ENCODE measurements at places on chromosomes 11 and 22.

GRCh38 chr11:100769617-100770016 is 82.5 kb downstream of the ARHGAP42 start:
- no peak for DNase-seq

DNA sequence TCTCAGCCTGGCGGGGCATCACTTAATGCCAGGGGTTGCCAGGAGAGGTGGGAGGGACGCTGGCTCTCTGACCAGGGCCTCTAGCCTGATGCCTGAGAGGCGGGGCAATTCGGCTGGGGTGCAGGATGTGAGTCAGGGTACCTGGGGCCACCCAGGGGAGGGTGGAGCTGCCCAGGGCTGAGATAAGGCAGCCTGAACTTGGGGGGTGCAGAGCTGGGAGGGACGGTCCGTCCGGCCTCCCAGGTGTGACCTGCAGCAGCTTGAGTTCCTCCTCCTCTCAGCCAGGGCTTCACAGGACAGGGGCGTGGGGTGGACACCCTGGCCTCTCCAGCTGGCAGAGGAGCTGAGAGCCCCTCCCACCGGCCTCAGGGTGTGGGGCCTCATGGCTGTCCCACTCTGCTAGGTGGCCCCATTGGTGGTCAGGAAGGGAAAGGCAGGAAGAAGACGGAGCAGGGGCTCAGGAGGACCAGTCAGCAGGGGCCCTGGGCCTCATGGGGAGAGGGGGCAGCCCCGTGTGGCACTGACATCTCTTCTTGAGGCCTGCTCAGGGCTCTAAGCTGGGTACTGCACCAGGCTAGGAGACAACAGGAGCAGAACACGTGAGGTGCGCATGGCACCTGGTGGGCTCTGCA is 942 bp upstream of the RPS6KA4 start:
- no peak for DNase-seq

DNA sequence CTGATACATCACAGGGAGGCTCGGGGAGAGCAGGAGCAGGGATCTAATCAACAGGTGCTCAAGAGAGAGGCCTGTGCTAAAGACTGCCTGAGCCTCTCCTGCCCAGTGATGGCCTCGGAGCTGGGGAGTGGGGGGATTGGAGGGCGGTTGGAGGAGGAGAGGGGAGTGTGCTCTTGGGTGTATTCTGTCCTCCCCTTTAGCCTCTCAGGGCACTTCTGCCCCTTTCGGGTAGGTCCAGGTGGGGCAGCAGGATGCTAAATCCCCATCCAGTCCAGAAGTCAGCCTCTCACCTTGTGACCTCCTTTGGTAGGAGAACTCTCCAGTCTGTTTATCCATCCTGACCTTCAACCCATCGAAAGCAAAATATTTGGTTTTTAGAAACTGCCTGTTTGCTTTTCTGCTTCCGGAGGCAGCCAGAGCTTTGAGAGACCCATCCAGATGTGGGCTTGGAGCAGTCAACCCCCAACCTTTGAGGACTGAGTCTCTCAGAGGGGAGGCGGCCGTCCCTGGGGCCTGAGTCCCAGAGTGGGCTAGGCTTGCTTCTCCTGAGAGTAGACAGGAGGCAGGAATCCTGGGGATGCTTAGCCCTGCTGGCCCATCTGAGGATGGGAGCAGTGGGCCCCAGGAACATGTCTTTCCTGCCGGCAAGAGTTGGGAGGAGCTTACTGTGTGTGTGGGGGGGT is 105.2 kb upstream of the SYT13 start:
- no peak for DNase-seq

DNA sequence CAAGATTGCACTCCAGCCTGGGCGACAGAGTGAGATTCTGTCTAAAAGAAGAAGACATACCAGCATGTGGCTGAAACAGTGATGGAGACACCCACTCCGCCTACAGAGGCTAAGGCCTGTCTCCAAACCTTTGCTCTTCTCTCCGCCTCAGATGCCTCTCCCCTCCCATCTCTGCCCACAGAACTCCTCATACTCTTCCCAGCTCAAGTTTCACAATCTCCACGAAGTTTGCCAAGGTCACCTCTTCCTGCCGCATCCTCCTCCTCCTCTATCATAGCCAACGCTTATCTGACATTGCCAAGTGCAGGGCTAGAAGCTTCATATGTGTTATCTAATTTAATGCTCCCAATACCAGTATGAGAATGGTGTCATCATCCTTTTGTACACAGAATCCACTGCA is 25.9 kb upstream of the FBLN1 start:
- DNase-seq = no peak

DNA sequence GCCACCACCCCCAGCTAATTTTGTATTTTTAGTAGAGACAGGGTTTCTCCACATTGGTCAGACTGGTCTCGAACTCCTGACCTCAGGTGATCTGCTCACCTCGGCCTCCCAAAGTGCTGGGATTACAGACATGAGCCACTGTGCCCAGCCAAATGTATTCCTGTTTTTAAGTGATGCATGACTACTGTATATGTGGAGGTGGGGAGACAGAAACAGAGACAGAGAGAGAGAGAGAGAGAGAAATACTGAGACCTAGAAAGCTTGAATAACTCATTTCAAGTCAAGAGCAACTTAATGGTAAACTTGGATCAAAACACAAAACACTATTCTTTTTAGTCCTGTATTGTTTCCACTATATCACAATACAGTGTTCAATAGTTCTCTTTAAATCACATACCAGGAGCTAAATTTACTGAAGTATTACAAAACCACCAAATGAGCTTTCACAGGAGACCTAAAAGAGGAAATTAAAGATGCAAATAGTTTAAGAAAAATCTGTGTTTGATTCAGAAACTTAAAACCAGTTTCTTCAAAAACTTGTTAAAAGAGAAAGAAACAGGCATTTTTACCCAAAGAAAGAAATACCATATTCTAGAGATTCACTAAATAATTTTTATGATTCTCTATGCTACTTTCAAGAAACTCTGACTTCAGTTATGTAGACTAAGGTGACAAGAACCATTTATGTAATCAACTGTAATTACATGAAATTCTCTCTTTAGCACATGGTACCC is 188.7 kb downstream of the ETS1 start:
- no peak for DNase-seq

GRCh38 chr11:34654483-34655334 is 33.8 kb downstream of the EHF start:
- no peak for DNase-seq

DNA sequence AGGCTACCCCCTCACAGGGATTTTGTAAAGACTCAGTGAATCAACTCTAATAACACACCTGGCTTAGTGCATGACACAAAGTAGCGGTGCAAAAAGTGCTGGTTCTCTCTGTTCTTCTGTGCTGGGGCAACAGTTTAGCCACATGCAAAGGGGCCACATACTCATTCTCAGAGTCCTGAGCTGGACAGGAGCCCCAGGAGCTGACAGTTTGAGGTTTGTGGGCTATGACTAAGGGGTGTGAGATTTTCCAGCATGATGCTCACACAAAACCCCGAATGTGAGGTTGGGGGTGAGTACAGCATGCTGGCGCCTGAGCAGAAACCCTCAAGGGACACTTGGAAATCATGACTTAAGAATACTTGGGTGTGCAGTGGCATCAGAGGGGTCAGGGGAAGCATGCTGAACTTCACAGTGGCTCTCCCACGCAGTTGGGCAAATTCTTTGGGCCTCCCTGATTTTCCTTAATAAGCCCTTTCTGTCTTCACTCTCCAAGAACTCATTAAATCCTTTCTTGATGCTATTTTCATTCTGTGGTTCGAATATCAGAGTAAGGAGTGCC is 31.0 kb downstream of the TMPRSS5 start:
- DNase-seq = no peak

DNA sequence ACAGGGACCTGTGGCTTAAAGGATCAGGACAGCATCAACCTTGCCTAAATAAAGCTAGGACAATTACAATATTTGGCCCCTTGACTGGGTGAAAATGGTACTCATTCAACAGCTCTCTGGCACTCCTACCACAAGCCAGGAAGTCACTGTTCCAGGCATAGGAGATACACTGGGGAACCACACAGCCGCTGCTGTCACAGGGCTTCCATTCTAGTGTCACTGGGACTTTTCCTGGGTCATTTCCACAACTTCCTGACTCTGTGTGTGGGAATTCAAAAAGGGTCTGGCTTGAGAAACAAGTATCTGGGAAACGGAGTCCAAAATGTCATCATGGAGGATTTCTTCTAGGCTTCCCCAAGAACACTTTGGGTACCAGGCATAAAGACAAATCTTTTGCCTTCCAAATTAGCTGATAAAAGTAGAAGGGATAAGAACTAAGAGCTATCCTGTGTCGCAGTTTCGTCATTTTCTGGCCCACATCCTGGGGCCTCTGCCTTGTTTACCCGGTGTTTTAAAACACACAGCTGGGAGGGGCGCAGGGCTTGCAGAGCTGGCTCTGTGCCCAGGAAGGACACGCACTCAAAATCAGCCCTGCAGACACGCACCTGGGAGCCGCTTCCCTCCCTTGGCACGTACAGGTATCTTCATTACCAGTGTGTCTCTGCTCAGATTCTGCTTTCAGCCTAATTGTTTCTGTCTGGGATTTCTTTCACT is 38.0 kb downstream of the TMEM45B start:
- peak; percentile 73 for DNase-seq

- no peak for DNase-seq
Measured at GRCh38 chr22:47630741-47631534, 868.5 kb downstream of the TBC1D22A start.

GRCh38 chr11:34481307-34481706 is 32.3 kb downstream of the ELF5 start:
- DNase-seq = no peak

- no peak for DNase-seq
Measured at GRCh38 chr11:64007629-64008282, 21.5 kb downstream of the OTUB1 start.

- no peak for DNase-seq
Measured at GRCh38 chr11:101436511-101437142, 147.2 kb downstream of the TRPC6 start.

- DNase-seq = no peak
Measured at GRCh38 chr11:76823481-76824028, 37.2 kb upstream of the ACER3 start.

DNA sequence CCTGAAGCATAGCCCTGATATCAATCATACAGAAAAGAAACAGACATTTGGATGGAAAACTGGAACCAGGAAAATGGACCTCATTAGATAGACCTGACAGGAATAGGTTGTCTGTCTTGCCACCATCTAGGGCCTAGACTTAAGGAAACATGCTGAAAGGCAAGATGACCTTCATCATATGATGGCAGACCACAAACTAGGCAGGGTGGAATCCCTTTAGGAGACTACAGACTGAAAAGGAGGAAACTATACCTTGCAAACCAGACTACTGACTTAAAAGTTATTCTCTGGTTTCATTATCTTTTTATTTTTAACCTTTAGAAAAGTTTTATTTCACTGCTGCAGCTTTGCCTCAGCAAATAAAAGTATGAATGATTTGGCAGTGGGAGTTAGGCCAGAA is 20.3 kb downstream of the SBF2 start:
- no peak for DNase-seq

DNA sequence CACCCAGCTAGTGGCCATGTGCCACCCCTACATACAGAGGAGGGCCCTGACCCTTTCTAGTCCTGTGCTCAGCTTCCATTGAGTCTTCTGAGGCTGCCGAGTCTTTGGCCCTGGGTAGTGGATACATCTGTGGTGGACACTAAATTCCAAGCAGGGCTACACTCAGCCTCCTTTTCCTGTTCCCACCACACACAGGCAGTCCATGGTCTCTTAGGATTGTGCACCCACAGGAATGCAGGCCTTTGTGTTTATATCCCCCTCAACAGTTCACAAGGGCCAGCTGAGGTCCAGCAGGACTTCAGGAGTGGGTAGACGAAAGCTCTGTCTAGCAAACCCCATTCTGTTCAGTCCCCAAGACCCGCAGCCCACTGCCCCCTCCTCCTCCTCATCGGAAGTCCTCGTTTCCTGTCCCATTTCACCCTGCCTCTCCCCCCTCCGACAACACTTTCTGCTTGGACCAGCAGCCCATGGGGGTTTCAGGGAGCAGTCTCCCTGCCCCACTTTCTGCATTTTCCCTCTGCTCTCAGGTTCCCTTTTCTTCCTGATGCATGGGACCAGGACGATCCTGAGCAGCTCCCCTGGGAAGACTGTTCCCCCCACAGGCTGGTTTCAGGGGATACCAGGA is 91.8 kb downstream of the SWAP70 start:
- DNase-seq = no peak

DNA sequence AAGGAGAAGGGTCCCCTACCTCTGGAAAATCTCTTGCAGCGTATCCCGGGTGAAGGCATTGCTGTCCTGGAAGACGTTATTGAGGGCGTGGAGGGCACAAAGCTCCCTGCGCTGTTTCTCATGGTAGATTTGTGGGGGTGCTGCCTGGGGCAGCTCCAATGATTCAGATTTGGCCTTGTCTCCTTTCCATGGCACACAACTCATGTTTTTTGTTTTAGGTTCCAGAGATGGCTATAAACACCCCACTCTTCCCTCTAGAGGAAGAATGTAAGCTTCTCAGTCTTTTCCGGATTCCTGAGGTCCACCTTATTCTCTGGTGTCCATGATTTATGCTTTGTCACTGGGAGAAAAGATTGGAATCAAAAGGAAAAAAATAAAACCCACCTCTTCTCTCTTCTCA is 959 bp downstream of the JOSD1 start:
- DNase-seq = no peak

GRCh38 chr11:90556606-90557005 is 333.8 kb upstream of the CHORDC1 start:
- no peak for DNase-seq

- no peak for DNase-seq
Measured at GRCh38 chr11:70775386-70776075, 377.2 kb downstream of the CTTN start.

- DNase-seq = no peak
Measured at GRCh38 chr11:130295657-130296056, 19.1 kb downstream of the ZBTB44 start.

DNA sequence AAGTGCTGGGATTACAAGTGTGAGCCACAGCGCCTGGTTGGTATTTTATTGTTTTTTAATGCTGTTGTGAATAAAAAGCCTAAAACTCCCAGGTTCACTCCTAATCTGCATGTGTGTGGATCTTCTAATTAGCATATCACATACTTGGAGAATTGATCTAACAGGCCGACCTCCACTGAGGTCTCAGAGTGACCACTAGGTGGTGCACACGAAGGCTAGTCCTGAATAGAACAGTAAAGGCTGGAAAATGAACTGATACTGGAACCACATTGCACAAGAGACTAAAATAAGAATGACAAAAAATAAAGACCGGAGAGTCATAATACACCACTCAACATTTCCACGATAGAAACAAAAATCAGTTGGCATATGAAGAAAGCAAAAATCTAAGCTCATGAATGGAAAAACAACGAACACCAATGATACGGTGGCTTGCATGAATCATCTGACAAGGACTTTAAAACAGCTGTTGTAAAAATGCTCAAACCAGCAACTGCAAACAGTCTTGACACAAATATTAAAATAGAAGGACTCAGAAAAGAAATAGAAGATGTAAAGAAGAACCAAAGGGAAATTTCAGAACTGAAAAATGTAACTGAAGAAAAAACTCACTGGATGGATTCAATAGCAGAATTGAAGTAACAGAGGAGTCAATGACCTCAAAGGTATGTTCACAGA is 19.2 kb downstream of the PIM3 start:
- peak; percentile 49 for DNase-seq

GRCh38 chr11:64074239-64074638 is 38.5 kb downstream of the FLRT1 start:
- peak; percentile 16 for DNase-seq

- no peak for DNase-seq
Measured at GRCh38 chr11:114131461-114131864, 72.0 kb downstream of the ZBTB16 start.

GRCh38 chr22:17267661-17268330 is 48.6 kb upstream of the ADA2 start:
- DNase-seq = no peak
